NCI-H2081 treated with DMSO at 0.1 percent for 48 hours (cell line): ENCODE measurements at places on chromosomes 1 and 21.
A peak's percentile ranks its signal among the peaks of the same experiment; 100 is the strongest.

- no peak for DNase-seq
These were observed 384.6 kb downstream of the RRAGC start for GRCh38 chr1:38474738-38475623.

- DNase-seq: no peak
These were observed 104.2 kb downstream of the WDR4 start for GRCh38 chr21:42775123-42775522.

- no peak for DNase-seq
These were observed 22.2 kb upstream of the SLC5A9 start for GRCh38 chr1:48200166-48200900.

- peak; percentile 99 for DNase-seq
These were observed 577.8 kb downstream of the BRINP3 start for GRCh38 chr1:189899686-189900425.

GRCh38 chr1:147109041-147109440 is 63.2 kb downstream of the PRKAB2 start:
- no peak for DNase-seq

DNA sequence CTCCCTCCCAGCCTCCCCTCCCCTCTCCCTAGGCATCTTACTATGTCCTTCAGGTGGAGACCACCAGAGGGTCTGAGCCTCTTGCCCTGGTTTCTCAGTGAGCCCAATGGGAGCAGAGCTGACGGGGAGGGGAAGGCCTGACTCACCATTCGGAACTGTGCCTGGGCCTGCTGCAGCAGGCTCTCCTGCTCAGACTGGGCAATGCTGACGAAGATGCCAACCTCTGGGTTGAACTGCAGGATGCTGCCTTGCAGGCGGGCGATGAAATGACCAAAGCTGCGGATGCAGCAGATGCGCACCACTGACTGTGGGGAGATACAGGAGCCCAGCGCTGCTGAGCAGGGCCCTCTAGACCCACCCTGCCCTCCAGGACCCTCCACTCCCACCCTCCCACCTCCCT is 11.0 kb upstream of the PAQR6 start:
- no peak for DNase-seq

DNA sequence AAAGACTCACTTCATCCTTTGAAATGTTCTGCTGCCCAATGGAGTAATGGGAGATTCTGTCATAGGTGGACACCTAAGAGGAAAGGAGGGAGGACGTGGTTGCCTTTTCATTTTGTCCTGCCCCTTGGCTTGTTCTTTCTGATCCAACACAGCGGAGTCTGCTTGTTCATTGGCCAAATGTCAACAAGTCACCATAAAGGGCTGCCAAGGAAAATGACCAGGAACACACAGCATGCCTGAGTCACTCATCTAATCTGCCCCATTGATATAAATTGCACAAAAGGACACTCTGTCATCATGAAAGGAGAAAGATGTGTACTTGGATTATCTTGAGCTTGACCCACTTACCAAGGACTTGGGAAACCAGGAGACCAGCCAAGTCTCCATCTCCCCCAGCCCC is 422.9 kb downstream of the SETD4 start:
- no peak for DNase-seq

- no peak for DNase-seq
These were observed 16.0 kb upstream of the CHAF1B start for GRCh38 chr21:36369064-36369685.

GRCh38 chr1:51305371-51305823 is 25.0 kb downstream of the TTC39A start:
- DNase-seq: no peak

DNA sequence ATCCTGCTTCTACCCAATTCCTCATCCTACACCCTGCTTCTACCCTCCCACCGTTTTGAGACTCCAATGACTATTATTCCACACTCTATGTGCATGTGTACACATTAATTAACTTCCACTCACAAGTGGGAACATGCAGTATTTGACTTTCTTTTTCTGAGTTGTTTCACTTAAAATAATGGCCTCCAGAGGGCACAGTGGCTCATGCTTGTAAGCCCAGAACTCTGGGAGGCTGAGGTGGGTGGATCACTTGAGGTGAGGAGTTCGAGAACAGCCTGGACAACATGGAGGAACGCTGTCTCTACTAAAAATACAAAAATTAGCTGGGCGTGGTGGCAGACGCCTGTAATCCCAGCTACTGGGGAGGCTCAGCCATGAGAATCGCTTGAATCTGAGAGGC is 464.8 kb downstream of the PTBP2 start:
- DNase-seq: no peak

GRCh38 chr1:53431244-53431643 is 28.0 kb upstream of the DMRTB1 start:
- DNase-seq: no peak

DNA sequence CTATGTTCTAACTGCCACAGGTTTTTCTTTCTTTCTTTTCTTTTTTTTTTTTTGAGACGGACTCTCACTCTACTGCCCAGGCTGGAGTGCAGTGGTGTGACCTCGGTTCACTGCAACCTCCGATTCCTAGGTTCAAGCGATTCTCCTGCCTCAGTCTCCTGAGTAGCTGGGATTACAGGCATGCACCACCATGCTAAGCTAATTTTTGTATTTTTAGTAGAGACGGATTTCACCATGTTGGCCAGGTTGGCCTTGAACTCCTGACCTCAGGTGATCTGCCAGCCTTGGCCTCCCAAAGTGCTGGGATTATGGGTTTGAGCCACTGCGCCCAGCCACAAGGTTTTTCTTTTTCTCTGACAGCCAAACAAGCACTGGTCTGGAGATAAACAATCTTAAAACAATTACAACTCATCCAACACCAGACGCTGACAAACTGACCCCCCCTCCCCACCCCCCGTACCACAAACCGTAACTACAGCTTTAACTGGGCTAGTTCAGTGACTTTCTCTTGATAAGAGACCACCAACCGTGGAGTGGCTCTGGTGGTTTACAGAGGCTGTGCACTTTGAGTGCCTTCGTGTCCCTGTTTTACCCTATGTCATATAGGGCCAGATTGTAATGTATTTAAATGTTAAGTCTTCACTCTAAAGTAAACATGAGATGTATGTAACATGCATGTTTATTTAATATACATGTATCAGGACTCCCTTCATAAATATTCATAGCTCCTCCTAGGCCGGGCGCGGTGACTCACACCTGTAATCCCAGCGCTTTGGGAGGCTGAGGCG is 19.5 kb upstream of the PUM1 start:
- no peak for DNase-seq

DNA sequence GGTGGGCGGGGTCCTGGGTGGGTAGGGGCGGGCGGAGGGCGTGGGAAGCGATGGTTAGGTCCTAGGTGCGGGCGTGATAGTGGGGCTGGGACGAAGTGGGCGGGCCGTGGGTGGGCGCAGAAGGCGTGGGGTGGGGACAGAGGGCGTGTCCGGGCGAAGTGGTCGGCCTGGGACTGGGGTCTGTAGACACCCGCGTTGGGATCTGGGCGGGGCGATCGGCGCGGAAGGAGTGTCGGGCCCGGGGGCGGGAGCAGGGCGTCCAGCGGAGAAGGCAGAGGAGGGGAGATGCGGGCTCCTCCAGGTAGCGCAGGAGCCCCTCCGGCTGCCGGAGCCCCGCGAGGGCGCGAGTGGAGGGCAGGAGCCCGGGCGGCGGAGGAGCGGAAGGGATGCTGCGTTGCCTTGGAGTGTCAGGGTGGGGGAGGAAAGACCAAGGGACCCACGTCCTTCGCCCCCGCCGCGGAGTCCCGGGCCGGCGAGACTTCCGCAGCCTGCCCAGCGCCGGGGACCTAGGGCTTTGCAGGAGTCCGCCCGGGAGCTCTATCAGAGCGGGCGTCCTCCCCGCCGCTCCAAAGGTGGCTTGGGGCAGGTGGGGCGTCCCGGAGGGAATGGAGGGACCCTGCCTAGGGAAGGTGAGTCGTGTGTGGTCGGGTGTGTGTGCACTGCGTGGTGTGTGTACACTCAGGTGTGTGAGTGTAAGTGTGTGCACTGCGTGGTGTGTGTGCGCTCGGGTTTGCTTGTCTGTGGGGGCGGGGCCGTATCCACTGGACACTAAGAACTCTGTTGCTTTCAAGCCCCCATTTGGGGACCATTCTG is 27.0 kb upstream of the PRSS38 start:
- DNase-seq: no peak

- DNase-seq: no peak
These were observed 12.5 kb upstream of the IGSF3 start for GRCh38 chr1:116679828-116680628.

DNA sequence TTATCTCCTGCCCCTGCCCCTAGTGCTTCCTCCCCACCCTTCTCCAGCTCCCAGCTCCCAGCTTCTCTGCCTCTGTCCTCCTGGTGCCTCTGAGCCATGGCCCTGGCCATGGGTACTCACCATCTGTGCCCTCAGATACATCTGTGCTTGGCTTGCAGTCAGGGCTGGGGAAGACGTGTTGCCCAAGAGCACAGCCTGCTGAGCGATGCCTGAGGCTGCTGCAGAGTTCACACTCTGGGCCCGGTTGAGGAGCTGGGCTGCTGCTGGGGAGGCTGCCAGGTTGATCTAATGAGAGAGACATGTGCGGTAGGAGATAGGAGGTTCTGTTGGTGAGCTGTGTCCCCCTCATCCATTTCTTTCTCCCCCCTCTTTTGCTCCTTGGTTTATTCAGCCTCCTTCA is 49.4 kb upstream of the A3GALT2 start:
- no peak for DNase-seq

DNA sequence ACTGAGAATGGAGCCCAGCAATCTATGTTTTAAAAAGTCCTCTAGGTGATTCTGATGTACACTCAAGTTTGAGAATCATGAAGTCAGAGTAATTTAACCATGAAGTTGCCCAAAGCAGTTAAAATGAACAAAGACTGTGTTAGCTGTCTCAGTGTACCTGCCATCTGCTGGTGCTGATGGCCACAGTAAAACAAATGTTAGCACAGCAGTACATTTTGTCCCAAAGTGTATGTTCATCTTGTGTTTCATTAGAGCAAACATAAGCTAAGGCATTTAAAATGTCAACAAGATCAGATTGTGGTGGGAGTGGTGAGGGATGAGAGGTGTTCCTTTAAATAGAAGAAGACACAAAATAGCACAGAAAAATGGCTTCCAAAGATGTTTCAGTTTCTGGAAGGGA is 31.1 kb downstream of the FYB2 start:
- DNase-seq: no peak

DNA sequence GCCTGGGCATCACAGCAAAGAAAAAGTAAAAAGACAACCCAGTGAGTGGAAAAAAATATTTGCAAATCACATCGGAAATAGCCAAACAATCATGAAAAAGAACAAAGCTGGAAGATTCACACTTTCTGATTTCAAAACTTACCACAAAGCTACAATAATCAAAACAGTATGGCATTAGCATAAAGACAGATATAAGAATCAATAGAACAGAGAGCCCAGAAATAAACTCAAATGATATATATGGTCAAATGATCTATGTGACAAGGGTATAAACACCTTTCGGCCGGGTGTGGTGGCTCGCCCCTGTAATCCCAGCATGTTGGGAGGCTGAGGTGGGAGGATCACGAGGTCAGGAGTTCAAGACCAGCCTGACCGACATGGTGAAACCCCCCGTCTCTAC is 13.5 kb downstream of the ACOT7 start:
- DNase-seq: no peak

GRCh38 chr21:26837539-26837938 is 7.7 kb downstream of the ADAMTS1 start:
- DNase-seq: no peak

DNA sequence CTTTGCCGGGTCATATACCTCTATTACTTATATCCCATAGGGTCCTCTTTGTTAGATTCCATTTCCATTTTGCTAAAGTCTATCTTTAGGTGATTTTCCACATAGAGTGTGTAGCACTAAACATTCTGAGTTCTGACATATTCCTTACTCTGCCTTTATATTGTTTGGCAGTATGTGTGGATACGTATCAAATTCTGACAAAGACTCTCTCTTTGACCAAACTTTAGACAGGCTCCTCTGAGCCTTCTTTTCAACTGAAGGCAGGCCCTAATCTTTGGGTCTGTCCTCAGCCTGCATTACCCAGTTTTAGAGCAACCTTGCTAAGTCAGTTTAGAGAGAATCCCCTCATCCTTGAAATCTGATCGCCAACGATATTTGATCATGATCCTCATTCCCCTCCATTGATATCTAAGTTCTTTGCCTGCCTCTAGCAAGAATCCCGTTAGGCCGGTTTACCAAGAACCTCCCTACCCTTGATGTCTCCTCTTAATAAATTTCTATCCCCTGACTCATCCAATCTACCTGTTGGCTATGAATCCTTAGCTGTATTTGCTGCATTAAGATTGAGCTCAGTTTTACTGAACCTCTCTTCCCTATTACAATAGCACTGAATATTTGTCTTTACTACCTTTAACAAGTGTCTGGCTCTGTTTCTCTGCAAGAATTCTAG is 10.4 kb upstream of the PPT1 start:
- no peak for DNase-seq

- DNase-seq: no peak
These were observed 707 bp downstream of the PRCC start for GRCh38 chr1:156767879-156768604.

GRCh38 chr1:76511558-76512179 is 355.6 kb upstream of the ST6GALNAC5 start:
- no peak for DNase-seq

- DNase-seq: no peak
These were observed 93.6 kb downstream of the LEPR start for GRCh38 chr1:65514041-65514440.

DNA sequence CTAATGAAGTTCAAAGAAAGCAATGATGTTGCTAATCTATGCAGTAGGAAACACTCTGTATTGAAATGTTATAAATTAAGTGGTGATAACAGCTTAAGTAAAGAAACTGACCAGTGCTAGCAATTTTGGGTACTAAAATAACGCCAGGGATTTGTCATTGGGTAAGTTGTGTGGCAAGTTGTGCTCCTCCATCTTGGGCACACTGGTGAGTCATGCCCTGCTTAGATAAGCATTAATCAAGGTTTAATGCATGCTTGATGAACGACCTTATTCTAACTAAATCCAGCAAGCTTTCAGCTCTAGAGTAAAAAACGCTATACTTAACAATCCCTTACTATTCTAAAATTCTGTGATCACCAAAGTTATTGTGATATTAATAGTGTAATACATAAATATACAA is 25.2 kb downstream of the VAMP4 start:
- no peak for DNase-seq

DNA sequence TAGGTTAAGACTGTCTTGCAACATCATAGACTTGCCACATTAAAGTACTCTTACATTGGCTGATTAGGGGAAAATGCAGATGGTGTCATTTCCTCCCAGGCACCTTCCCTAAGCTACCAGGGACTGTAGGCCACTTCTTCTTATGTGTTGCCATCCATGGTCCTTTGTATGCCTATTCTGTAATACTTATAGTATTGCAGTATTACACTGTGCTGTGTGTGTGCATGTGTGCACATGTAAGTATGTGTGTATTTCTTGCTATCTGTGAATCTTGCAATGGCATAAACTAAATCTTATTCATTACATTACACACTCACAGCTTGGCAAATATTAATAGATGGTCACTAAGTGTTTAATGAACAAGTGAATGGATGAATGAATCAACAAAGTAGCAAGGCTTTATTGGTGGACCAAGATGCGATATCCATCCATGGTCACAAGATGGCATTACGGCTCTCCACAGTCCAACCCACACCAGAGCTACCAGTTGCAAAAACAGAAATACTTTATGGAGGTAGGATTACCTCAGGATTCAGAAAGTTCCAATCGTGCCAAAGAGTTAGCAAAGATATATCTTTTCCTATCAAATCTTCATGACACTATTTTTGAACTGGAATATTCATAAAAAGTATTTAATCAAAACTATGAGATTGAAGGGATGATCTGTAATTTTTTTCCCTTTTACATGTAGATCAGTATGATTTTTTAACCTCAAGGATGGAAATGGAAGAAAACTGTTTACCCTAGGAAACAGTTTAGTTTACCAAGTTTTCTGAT is 160.2 kb downstream of the DENND1B start:
- peak; percentile 31 for DNase-seq
